ENCODE measurements at places on chromosomes 3 and 15. TPM values are rescaled to one million over a fixed set of nuclear protein-coding genes. Genes with fewer than 3 reads are reported as not detected.

Gene CPNE9
- 0.34 TPM for total RNA-seq

Gene TMCO5A
- not detected for total RNA-seq

Gene ZBTB47
- 8.6 TPM for total RNA-seq

DNA sequence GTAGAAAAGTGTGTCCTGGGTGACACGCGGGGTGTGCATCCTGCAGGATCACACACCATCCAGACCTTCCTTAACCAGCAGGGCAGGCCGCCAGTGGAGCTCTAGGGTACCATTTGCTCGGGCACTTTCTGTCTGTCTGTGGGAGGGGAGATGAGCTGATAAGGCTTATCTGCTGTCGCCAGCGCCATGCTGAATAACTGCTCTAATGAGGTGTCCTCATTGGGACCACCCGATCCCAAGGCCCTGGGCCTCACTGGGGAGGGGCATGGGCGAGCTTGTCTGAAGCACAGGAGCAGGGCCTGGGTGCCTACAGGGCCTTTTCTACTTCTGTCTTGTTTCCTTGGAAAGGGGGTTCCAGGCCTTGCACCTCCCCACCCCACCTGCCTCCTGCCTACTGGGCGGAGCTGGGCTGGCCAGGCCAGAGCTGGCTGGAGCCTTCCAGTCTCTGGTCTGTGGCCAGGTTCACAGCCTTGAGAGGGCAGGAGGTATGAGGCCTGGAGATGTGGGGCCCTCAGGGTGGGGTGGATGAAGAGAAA, 2.5 kb upstream of the GATA2 start:
- no peak for DNase-seq

DNA sequence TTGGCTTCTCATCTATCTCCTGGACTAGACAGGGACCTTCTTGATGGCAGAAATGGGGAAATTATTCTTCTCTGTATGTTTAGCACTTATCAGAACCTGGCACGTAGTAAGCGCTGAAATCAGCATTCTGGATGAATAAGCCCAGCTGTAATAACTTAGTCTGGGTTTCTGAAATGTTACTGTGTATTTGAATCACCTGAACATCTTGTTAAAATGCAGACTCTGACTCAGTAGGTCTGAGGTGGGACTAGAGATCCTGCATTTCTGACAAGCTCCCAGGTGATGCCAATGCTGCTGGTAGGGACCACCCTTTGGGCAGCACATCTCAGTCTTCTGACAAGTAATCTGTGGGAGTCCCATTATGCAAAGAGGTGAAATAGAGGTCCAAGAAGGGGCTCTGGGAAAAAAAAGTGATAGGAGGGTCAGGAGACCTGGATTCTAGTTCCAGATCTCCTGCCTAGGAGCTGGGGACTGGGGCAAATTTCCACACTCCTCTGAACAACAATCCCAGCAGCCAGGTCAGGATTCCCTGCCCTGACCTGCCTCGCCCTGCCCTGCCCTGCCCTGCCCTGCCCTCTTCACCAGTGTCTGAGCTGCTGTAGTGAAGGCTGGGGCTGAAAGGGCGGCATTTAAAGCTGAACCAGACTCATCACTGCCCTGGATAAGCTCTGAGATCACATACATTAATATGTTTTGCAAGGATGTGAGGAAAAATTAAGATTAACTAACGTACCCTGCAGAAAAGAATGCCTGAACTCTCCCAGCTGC, 17.2 kb upstream of the SLC6A11 start:
- no peak for DNase-seq
